HEK293T (cell line): ENCODE measurements at places on chromosomes 16 and 17.
A peak's percentile ranks its signal among the peaks of the same experiment; 100 is the strongest.

DNA sequence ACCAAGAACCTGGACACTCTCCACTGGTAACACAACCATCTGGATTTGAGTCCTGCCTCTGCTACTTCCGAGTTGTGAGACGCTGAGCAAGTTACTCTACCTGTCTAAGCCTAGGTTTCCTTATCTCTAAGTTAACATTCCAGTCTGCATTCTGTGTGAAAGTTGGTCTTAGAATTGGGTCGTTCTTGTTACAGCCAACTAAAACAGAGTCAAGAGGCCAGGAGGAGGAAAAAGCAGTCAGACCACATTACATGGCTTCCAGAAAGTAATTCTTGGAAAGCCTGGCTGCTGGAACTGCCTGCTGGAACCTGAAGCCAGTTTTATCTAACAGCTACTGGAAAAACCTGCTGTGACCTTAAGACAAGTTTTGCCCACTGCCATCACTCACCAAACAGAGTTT, 38.4 kb upstream of the XYLT1 start:
- DNase-seq, result no peak

DNA sequence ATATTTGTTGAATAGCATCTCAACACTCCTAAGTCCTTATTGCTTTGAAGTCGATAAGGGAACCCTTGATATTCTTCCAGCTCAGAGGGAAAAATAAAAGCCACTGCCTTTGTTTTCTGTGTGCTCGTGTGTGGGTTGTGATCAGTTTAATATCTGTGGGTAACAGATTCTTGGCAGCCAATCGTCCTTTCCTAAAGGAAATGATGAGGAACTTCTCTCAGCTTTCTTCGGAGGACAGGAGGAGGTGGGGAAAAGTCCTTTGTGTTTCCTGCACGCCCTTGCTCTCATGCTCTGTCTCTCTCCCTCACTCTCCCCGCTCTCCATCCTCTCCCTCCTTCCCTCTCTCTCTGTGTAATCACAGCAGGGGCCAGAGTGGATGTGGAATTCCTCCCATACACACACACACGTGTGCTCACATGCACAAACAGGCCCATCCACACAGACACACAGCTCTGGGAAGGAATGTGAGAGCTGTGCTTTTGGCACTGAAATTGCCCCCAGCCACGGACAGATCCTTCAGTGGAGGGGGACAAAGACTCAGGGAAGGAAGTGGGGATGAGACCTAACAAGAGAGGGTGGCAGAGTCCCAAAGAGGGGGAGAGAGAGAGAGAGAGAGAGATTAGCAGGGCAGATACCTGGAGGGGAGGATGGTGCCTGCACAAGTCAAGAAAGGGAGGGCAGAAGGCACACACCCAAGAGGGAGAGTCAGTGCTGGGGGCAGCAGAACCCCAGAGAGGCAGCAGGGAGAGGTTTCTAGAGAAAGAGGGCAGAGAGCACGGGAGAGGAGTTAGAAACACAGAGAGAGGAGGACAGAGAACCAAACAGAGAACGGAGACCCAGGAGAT, 83.5 kb upstream of the PLCG2 start:
- DNase-seq, result no peak

DNA sequence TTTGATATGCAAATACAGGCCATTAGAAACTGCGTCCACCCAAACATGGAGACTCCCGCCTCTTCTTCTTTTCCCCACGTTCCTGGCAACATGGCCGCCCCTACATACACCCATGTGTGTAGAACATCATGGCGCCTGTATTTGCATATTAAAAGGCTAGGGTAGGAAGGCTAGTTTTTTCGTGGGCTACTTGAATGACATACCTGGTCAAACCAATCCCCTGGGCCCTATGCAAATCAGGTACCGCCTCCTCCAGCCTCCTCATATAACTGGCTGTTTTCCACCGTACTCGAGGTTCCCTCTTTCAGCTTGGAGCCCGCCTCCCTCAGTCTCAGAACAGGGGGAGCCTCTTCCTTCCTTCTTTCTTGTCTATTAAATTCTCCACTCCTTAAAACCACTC, 840 bp upstream of the CD300LB start:
- no peak for DNase-seq

GRCh38 chr16:3949287-3949686, 68.8 kb upstream of the CREBBP start:
- no peak for DNase-seq

GRCh38 chr16:772959-773358, 12.4 kb downstream of the MSLN start:
- no peak for DNase-seq

GRCh38 chr16:82070656-82071369, 35.8 kb downstream of the HSD17B2 start:
- no peak for DNase-seq

GRCh38 chr17:4540224-4540651, 14.9 kb downstream of the MYBBP1A start:
- DNase-seq, result no peak

DNA sequence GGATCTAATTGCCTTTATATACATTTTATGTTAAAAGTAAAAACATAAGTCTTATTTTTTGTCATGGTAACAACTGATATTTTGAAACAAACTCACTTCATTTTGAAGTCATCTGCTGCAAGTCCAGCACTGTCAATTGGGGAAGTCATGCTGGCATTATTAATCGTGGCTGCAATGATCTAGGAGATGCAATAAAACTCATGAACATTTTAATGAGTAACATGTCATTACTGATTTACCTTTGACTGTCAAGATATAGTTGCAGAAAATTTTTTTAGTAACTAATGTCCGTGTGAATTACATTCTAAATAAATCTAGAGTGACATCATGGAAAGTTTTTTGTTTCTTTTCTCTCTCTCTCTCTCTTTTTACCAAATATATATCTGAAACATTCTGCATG, 17.3 kb upstream of the KRT24 start:
- no peak for DNase-seq

DNA sequence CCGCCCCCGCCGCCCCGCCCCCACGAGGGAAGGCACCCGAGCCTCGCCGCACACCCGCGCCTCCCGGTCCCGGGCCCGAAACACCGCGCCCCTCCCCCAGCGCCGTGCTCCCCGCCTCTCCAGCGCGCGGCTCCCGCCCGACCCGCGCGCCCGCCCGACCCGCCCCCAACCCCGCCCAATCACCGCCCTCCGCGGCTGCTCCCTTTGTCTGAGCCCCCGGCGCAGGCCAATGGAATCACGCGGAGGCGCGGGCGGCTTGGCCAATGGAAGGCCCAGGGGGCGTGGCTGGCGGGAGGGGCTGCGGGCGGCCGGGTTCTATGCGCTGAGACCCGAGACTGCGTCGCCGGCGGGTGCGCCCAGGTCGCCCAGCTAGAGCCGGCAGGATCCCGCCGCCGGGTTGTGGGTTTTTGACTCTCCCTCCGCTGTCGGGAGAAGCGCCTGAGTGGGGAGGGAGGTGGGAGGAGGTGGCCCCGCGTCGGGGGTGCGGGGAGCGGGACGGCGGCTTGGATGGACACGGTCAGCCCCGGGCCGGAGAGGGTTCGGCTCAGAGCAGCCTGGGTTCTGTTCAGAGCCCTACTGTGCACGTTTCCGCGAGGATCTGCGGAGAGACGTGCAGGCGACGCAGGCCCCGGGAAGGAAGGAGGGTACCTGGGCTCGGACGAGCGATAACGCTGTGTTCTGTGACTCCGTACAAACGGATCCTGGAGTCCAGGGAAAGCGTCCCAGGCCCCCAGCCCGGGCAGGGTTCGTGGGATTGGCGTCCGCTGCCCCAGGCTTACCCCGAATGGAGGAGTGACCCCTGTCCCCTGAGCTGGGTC, 49.0 kb upstream of the BAHCC1 start:
- DNase-seq, result peak; percentile 96

- DNase-seq, result no peak
Measured at GRCh38 chr17:9513266-9513665, 62.4 kb downstream of the STX8 start.

GRCh38 chr16:49189286-49189685, 92.4 kb downstream of the CBLN1 start:
- DNase-seq, result no peak

DNA sequence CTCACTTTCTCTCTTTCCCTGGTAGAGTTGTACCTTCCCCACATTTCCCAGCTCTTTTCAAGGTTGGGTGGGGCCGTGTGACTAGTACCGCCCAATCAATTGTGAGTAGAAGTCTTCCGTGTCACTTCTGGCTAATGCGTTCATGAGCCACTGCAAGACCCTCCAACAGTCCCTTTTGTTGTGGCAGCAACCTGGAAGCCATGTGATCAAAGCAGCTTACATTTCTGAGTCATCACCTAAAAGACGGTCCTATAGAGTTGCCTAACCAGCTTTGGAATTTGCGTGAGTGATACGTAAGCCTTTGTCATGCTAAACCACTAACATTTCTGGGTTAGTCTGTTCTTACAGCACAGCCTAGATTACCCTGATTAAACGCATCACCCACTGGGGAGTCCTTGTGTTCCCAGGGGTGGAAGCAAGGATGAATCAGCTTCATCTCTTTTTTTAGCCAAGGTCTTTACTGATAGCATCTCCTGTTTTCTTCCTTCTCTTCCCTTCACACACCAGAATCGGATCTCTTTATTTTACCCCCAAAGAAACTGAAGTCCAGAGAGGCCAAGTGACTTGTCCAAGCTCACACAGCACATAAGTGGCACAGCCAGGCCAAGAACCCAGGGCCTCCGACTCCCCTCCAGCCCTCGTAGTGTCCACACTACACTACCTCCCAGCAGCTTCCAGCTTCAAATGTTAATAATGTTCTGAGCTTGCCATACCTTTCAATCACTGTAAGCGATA, 366.3 kb upstream of the XYLT1 start:
- DNase-seq, result no peak

DNA sequence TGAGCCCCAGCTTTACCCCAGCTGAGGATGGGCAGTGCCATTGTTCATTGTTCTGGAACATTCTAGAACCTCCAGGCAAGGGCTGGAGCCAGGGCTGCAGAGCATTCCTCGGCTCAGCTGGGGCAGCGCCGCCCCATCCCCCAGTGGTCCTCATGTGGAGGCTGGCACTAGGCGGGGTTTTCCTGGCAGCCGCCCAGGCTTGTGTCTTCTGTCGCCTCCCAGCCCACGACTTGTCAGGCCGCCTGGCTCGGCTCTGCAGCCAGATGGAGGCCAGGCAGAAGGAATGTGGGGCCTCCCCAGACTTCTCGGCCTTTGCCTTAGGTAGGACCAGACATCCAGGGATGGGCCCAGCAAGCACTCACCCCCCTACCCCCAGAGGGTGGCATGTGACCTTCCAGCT, at the start of gene TMEM95:
TSS of gene TMEM95 (plus strand) at position 104 of the 400 bp plus-strand sequence. CDS start at position 153, 49 bp downstream.
- DNase-seq, result no peak

DNA sequence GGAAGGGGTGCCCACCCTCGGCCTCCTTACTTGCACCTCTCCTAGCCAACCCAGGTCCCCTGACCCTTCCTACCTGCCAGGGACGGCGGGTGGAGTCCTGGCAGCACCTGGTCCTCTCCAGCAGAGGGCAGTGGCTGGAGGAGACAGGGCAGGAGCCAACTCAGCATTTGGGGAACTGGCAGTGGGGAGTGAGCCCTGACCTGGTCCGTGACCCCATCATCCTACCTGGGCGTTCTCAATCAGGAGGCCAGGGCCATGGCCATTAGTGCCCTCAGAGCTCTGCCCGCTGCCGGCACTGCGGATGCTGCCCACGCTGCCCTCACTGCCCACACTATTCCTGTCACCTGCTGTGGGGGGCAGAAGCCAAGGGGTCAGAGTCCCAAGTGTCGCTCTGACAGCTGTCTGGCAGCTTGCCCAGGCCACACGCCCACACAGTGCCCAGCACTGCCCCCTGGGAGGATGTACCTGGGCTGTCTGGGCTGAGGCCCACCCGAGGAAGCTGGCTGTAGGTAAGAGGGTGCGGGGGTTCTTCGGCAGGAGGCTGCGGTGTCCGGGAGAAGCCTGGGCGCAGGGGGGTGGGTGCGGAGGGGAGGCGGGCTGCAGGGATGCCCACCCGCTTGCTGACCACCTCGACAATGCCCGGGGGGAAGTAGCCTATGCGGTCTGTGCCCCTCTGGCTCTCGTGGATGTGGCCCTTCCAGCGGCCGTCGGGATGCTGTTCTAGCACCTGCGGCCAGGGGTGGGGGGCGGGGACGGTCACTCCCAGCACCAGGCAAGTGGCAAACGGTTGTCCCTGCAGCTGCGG, 10.8 kb downstream of the CASKIN2 start:
- DNase-seq, result peak; percentile 67

- no peak for DNase-seq
Measured at GRCh38 chr17:4506892-4507291, 8.2 kb downstream of the SPNS2 start.

GRCh38 chr17:30908717-30909420, 2.8 kb upstream of the TEFM start:
- no peak for DNase-seq
